Muscle of leg (tissue), 16 donors: ENCODE measurements at places on chromosomes 13 and 19. TPM values are rescaled to one million over a fixed set of nuclear protein-coding genes. Genes with fewer than 3 reads are reported as not detected.
A peak's percentile ranks its signal among the peaks of the same experiment; 100 is the strongest.

GRCh38 chr13:80850771-80851170 is 509.8 kb upstream of the SPRY2 start:
- H3K36me3 ChIP-seq, result no peaks in the 10 kb centered on the region
- no peaks in the 10 kb centered on the region for H3K4me1 ChIP-seq
- DNase-seq, result no peak
- no peak overlapping the region for H3K4me3 ChIP-seq
- H3K27ac ChIP-seq, result no peak overlapping the region
- H3K27me3 ChIP-seq, result no peaks in the 10 kb centered on the region

GRCh38 chr13:38900188-38900587 is 90.4 kb downstream of the STOML3 start:
- no peak overlapping the region for H3K27ac ChIP-seq
- H3K4me3 ChIP-seq, result no peak overlapping the region
- H3K36me3 ChIP-seq, result no peaks in the 10 kb centered on the region
- DNase-seq, result no peak
- H3K27me3 ChIP-seq, result no peaks in the 10 kb centered on the region

DNA sequence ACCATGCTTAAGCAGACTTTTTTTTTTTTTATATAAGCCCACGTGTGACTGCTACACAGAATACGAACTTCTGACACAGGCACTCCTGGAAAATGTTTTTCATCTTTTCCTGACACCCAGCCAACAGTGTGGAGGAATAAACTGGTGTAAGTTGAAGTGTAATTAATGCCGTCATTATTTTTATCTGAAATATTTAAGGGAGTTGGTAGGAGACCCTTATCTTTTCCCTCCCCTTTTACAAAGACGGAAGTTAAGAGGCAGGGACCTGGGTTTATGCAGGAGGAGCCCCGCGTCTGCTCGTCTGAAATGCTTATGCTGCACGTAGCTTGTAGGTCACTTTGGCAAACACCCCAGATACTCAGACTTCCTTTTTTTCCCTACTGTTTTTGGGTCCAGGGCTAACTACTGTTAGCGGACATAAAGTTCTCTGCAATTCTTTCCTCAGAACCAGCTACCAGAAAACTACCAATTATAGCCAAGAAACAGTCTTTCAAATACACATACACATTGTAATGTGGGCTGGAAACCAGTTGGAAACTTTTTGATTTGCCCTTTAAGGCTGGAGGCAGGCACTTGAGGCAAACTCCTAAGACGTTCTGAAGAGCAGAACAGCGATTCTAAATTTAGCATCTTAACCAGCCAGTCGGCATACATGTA is 50.8 kb downstream of the EFNB2 start:
- DNase-seq, result peak; percentile 80
- peaks cover 8% of the 10 kb centered on the region for H3K4me1 ChIP-seq
- no peak overlapping the region for H3K4me3 ChIP-seq
- H3K27me3 ChIP-seq, result no peaks in the 10 kb centered on the region
- H3K36me3 ChIP-seq, result no peaks in the 10 kb centered on the region

DNA sequence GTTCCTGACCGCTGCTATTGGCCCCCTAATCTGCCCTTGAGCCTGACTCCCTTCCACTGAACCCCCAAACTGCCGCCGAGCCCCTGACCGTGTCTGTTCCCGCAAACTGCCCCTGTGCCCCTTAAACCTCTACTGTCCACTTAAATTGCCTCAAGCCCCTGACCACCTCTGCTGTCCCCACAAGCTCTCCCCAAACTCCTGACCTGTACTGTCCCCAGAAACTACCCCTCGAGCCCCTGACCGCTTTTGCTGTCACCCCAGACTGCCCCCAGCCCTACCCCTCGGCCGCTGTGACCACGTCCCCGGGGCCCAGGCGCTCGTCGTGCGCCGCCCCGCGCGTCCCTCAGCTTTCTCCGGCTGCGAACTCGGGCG is 382 bp downstream of the ZNF77 start:
- peaks cover 25% of the 10 kb centered on the region for H3K4me1 ChIP-seq
- peak overlapping the region; percentile 87 for H3K4me3 ChIP-seq
- H3K36me3 ChIP-seq, result peaks cover 6% of the 10 kb centered on the region
- no peaks in the 10 kb centered on the region for H3K27me3 ChIP-seq
- no peak for DNase-seq

DNA sequence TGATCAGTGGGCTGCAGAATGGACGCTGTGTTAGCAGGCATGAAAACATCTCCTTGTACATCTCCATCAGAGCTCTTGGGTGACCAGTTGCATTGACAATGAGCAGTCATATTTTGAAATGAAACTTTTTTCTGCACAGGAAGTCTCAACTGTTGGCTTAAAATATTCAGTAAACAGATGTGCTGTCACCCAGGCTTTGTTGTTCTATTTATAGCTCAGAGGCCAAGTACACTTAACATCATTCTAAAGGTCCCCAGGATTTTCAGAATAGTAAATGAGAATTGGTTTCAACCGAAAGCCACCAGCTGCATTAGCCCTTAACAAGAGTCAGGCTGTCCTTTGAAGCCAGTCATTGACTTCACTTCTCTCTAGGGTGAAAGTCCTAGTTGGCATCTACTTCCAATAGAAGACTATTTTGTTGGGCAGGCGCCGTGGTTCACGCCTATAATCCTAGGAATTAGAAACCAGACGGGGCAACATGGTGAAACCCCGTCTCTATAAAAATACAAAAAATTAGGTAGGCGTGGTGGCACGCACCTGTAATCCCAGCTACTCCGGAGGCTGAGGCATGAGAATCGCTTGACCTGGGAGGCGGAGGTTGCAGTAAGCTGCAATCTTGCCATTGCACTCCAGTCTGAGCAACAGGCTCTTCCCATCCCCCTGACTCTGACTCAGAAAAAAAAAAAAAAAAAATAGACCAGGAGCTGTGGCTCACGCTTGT is 7.9 kb upstream of the PDE4A start:
- peaks cover 11% of the 10 kb centered on the region for H3K4me1 ChIP-seq
- no peaks in the 10 kb centered on the region for H3K36me3 ChIP-seq
- H3K4me3 ChIP-seq, result no peak overlapping the region
- peaks cover 48% of the 10 kb centered on the region for H3K27me3 ChIP-seq
- H3K27ac ChIP-seq, result no peak overlapping the region
- DNase-seq, result no peak

- H3K4me3 ChIP-seq, result no peak overlapping the region
- H3K27me3 ChIP-seq, result no peaks in the 10 kb centered on the region
- H3K36me3 ChIP-seq, result no peaks in the 10 kb centered on the region
- no peak overlapping the region for H3K27ac ChIP-seq
- no peak for DNase-seq
Measured at GRCh38 chr13:66780814-66781213, 449.3 kb downstream of the PCDH9 start.

GRCh38 chr13:90413548-90413947 is 933.9 kb upstream of the MIR17HG start:
- no peaks in the 10 kb centered on the region for H3K27me3 ChIP-seq
- no peaks in the 10 kb centered on the region for H3K36me3 ChIP-seq
- H3K4me3 ChIP-seq, result no peak overlapping the region
- H3K27ac ChIP-seq, result no peak overlapping the region
- no peaks in the 10 kb centered on the region for H3K4me1 ChIP-seq

GRCh38 chr19:54096617-54097106 is 3.9 kb downstream of the OSCAR start:
- no peak overlapping the region for H3K27ac ChIP-seq
- no peak for DNase-seq
- peaks cover 6% of the 10 kb centered on the region for H3K4me1 ChIP-seq
- H3K4me3 ChIP-seq, result no peak overlapping the region
- H3K36me3 ChIP-seq, result no peaks in the 10 kb centered on the region

DNA sequence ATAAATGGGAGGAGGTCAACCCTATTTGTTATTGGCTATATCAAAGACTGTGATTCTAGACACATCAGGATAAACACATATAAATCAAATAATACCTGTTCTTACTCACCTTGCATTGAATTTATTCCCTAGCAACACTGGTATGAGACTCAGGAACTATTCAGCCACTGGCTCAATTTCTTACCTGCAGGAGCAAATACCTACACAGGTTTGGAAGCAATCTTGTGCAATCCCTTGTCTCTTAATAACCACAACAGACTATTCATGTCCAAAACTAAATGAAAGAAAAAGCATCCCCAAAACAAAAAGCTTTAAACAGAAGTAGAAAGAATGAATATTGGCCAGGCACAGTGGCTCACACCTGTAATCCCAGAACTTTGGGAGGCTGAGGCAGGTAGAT is 55.5 kb downstream of the TBC1D4 start:
- H3K27ac ChIP-seq, result no peak overlapping the region
- no peak for DNase-seq
- no peaks in the 10 kb centered on the region for H3K27me3 ChIP-seq
- H3K4me1 ChIP-seq, result peaks cover 3% of the 10 kb centered on the region

DNA sequence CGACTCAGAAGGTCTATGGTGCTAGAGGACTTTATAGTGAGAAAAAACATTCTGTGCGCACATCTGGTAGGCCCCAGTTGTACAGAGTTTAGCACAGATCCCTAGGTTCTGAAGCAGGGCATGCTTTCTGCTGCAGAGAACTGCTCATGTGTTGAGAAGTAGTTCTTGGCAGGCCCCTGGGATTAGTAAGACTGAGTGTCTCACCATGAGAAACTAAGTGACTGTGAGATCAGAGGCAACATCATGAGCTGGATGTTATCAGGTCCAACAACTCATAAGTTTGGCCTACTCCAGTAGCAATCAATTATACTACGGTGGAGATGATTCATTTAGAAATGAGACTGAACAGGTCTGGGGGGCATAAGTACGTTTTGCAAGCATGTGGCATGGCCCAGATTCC is 507.4 kb upstream of the KLF12 start:
- no peaks in the 10 kb centered on the region for H3K27me3 ChIP-seq
- DNase-seq, result no peak
- no peaks in the 10 kb centered on the region for H3K4me1 ChIP-seq
- no peak overlapping the region for H3K4me3 ChIP-seq

GRCh38 chr19:43936188-43936587 is 1.1 kb upstream of the ZNF45 start:
- no peak for DNase-seq
- H3K4me1 ChIP-seq, result peaks cover 3% of the 10 kb centered on the region
- no peak overlapping the region for H3K27ac ChIP-seq

- no peaks in the 10 kb centered on the region for H3K36me3 ChIP-seq
- no peak overlapping the region for H3K27ac ChIP-seq
- no peak overlapping the region for H3K4me3 ChIP-seq
- DNase-seq, result no peak
- H3K27me3 ChIP-seq, result peaks cover 8% of the 10 kb centered on the region
- H3K4me1 ChIP-seq, result no peaks in the 10 kb centered on the region
Measured at GRCh38 chr19:39277598-39277997, 9.4 kb downstream of the IFNL2 start.

GRCh38 chr13:45040622-45041021 is 51.3 kb downstream of the GPALPP1 start:
- H3K27me3 ChIP-seq, result no peaks in the 10 kb centered on the region
- no peak overlapping the region for H3K4me3 ChIP-seq
- peaks cover 12% of the 10 kb centered on the region for H3K36me3 ChIP-seq
- H3K4me1 ChIP-seq, result no peaks in the 10 kb centered on the region
- H3K27ac ChIP-seq, result no peak overlapping the region

DNA sequence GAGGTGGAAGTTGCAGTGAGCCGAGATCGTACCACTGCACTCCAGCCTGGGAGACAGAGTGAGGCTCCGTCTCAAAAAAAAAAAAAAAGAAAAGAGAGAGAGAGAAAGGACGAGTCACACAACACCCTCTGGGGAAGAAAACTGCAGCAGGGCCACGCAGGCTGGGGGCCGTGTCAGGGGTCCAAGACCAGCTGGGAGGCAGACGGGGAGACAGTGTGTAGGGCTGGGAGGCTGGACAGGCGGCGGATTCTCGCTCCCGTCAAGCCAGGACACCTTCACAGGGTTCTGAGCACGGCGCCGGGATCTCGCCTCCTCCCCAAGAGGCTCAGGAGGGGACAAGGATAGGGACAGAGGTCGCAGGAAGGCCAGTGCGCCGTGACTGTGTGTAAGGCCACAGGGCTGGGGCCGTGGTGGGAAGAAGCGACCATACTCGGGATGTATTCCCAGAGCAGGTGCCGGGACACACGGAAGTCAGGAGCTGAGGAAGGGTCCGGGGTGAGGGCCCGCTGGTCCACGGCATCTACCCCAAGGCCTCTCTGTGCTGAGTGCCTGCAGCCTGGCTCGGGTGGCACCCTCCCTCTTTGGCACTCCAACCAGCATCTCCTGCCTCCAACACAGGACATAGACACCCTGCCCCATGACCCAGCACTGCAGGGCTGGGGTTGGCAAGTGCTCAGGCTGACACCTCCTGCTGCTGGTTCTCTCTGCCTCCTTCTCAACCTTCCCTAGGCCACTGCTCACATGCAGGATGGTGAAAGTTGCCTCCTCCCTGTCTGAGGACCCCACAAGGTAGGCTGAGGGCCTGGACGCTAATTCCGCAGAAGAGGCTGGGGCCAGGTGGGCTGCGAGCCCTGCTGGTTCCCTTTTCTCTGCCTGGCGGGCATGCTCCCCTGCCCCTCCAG is 21.2 kb downstream of the ZNF787 start:
- no peak overlapping the region for H3K4me3 ChIP-seq
- peaks cover 7% of the 10 kb centered on the region for H3K4me1 ChIP-seq
- no peaks in the 10 kb centered on the region for H3K27me3 ChIP-seq
- DNase-seq, result no peak
- H3K27ac ChIP-seq, result no peak overlapping the region

GRCh38 chr13:39612023-39612637 is 9.1 kb upstream of the LHFPL6 start:
- DNase-seq, result peak; percentile 87
- H3K4me1 ChIP-seq, result no peaks in the 10 kb centered on the region
- H3K36me3 ChIP-seq, result no peaks in the 10 kb centered on the region
- no peak overlapping the region for H3K27ac ChIP-seq
- H3K4me3 ChIP-seq, result no peak overlapping the region

GRCh38 chr13:29688193-29688592 is 92.7 kb upstream of the SLC7A1 start:
- no peak overlapping the region for H3K27ac ChIP-seq
- no peaks in the 10 kb centered on the region for H3K36me3 ChIP-seq
- no peaks in the 10 kb centered on the region for H3K4me1 ChIP-seq
- no peak for DNase-seq

The CYP4F11 gene
- not detected for polyA plus RNA-seq

The SGCG gene
- 51.9 TPM for polyA plus RNA-seq

The SPIB gene
- 0.72 TPM for polyA plus RNA-seq

The RPL18A gene
- polyA plus RNA-seq, result 2,681 TPM

The ZNF45 gene
- 13.1 TPM for polyA plus RNA-seq

The CD209 gene
- polyA plus RNA-seq, result 3.0 TPM

The TLE5 gene
- polyA plus RNA-seq, result 650 TPM

The PSG11 gene
- 0.25 TPM for polyA plus RNA-seq

The IRGC gene
- 0.07 TPM for polyA plus RNA-seq

The GARIN5A gene
- polyA plus RNA-seq, result 6.2 TPM

The IQCN gene
- polyA plus RNA-seq, result 3.6 TPM
